Left lung (tissue), 14 donors: ENCODE measurements at places on chromosomes 4 and X. TPM values are rescaled to one million over a fixed set of nuclear protein-coding genes. Genes with fewer than 3 reads are reported as not detected.

TXK gene
- polyA plus RNA-seq: 5.0 TPM

GUCY1B1 gene
- polyA plus RNA-seq: 44.4 TPM

CLDN34 gene
- 0.20 TPM for polyA plus RNA-seq

SOWAHD gene
- 0.56 TPM for polyA plus RNA-seq

GPRASP1 gene
- polyA plus RNA-seq: 25.0 TPM

EVC2 gene
- 9.4 TPM for polyA plus RNA-seq

TSPAN7 gene
- polyA plus RNA-seq: 50.5 TPM

ANKRD50 gene
- polyA plus RNA-seq: 69.0 TPM

KIAA1210 gene
- 1.5 TPM for polyA plus RNA-seq

UCHL1 gene
- polyA plus RNA-seq: 13.2 TPM

DNA sequence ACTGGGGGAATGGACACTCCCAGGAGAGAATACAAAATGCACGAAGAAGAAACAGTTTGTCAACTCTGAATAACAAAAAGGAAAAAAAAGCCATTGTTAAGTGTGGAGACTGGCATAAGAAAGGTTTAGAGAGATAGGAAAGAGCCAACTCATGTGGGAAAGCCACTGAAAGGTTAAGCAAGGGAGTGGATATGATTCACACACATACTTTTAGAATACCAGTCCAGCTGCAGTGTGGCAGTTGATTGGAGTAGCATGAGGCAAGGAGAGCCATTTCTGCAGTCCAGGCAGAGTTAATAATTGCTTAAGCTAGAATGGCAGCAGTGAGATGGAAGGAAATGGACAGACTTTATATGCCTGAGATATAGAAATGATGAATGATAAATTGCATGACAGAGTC, 36.9 kb upstream of the ADAD1 start:
- DNase-seq: no peak

GRCh38 chr4:189215574-189215973, 725.1 kb upstream of the FRG1 start:
- DNase-seq: no peak

GRCh38 chr4:186845137-186845842, 121.6 kb upstream of the FAT1 start:
- no peak for DNase-seq

- no peak for DNase-seq
Observed at GRCh38 chr4:128921954-128922353, 112.5 kb downstream of the JADE1 start.

DNA sequence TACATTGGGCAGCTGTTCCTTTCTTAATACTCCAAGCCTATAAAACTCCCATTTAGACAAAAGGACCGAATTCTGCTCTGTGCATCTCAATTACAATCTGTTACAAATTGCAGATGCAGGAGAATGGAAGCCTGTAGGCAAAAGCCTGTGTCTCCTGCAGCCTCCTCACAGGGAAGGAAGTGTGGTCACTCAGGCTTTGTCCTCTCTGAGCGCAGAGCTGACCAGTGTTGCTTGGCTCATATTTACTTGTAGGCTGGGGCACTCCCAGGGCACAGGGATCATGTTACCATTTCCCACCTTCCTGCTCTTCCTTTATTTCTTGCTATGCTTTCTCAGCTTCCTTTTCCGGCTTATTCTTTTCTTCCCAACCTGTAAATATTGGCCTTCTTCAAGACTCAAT, 15.7 kb downstream of the SUPT20HL2 start:
- DNase-seq: no peak

GRCh38 chr4:173801361-173801760, 271.3 kb upstream of the HAND2 start:
- no peak for DNase-seq

DNA sequence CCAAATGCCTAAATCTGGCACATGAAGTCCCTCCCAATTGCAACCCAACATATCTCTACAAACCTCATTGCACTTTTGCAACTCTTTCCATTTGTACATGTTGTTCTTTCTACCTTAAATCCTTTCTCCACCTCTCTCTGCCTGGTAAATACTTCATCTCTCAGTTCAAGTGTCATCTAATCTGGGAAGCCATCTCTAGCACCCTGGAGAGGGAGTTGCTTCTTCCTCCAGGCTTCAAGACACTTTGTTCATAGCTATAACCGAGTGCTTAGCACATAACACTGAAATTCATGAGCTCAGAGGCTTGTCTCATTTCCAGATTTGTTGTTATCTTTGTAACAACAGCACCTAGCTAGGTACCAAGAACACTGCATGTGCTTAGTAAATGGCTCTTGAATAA, 114.8 kb upstream of the NAP1L5 start:
- DNase-seq: no peak

DNA sequence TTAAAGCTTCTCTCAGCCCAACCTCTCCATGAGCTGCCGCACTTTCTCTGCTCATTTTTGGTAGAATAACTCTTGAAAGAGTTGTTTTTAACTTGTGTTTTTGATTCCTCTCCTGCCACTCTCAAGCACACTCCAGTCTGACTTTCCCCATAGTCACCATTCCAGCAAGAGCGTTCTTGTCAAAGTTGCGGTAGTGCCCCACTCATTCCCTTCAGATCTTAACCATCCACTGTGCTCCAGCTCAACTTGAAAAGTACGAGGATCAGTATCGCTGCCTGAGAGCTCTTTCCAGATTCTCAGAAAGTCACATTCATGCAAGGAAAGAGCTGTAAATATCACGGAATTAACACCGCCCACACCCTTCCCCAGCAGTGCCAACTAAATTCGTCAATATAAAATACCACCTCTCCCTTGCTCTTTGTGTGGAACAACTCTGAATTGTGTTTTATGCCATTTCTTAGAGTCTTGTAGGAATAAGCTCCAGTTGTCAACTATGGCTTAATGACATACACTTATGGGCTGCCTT, 59.7 kb upstream of the IL15 start:
- no peak for DNase-seq

DNA sequence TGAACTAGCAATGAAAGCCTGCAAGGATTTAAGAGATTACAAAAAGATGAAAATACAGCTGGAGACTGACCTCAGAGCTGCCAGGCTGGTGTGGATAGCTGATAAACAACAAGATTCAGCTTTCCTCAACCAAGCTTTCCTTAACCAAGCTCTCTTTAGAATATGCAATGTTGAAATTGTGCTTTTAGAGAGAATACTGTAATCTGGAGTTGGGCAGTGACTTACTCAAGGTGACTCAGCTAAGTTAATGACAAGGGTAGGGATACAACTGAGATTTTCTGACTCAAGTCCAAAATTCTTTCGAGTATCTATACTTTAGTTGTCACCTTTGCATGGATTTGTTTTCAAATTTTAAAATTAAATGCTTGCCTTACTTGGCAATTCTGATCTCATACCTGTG, 98.0 kb downstream of the AMMECR1 start:
- DNase-seq: no peak

GRCh38 chr4:99235955-99236354, 16.9 kb upstream of the ADH6 start:
- DNase-seq: no peak

GRCh38 chr4:149964001-149964796, 114.0 kb upstream of the DCLK2 start:
- no peak for DNase-seq

GRCh38 chr4:106718548-106718947, 317.6 kb downstream of the DKK2 start:
- no peak for DNase-seq

GRCh38 chr4:31204874-31205273, 484.7 kb downstream of the PCDH7 start:
- DNase-seq: no peak
